ENCODE measurements at places on chromosomes 6 and 20. TPM values are rescaled to one million over a fixed set of nuclear protein-coding genes. Genes with fewer than 3 reads are reported as not detected.

The CCDC167 gene
- total RNA-seq = 24.5 TPM

The MOG gene
- total RNA-seq = not detected

The OTOR gene
- total RNA-seq = not detected

The TREM1 gene
- total RNA-seq = 0.20 TPM

The ENPP3 gene
- total RNA-seq = 0.24 TPM

The SRMS gene
- 0.44 TPM for total RNA-seq

The MCCD1 gene
- not detected for total RNA-seq

The HTR1E gene
- total RNA-seq = not detected

The MAP7 gene
- 29.9 TPM for total RNA-seq

The ESF1 gene
- 7.9 TPM for total RNA-seq

The NTSR1 gene
- total RNA-seq = not detected

The UNC93A gene
- total RNA-seq = 4.5 TPM

The TMEM244 gene
- not detected for total RNA-seq

The BTBD3 gene
- 10.0 TPM for total RNA-seq

The LAMA2 gene
- total RNA-seq = 3.1 TPM

The SLC35B2 gene
- total RNA-seq = 15.7 TPM

The TCFL5 gene
- total RNA-seq = 5.0 TPM

The SASH1 gene
- 65.2 TPM for total RNA-seq

The KCNK5 gene
- 5.1 TPM for total RNA-seq

The EGFL8 gene
- total RNA-seq = 10.2 TPM

The EMILIN3 gene
- 0.12 TPM for total RNA-seq

The CD24 gene
- total RNA-seq = 1,371 TPM

The SAMD10 gene
- 5.7 TPM for total RNA-seq

The CLVS2 gene
- total RNA-seq = not detected

Measured in esophagus mucosa (tissue), 1 donor.